ENCODE measurements at places on chromosomes 3 and 15.

GRCh38 chr3:31055757-31056156 is 161.3 kb upstream of the GADL1 start:
- no peak for DNase-seq

- no peak for DNase-seq
These were observed 18.6 kb upstream of the SYNM start for GRCh38 chr15:99086327-99086667.

GRCh38 chr3:158831861-158832260 is 30.0 kb downstream of the MFSD1 start:
- DNase-seq: no peak

DNA sequence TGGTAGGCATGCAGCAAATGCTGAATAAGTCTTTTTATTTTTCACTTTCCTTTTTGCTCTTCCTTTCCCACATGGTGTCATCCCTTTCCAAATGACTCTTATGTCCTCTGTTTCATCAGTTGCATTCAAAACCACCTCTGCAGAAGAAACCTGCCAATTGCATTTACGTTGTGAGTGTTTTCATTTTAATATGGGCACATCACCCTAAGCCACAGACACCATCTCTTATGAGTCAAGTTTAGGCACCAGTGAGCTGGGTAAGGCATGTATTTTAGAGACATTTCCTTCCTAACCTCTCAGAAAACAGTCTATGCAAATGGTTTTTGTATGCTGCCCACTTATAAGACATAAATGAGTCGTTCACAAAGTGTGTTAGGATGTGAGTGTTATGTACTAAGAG is 223.3 kb upstream of the ADAMTS9 start:
- DNase-seq: no peak

- no peak for DNase-seq
These were observed 922 bp upstream of the TAMM41 start for GRCh38 chr3:11847607-11848006.

GRCh38 chr3:49903451-49904424 is at the start of gene MST1R:
Gene MST1R, minus strand, starts transcription at chr3:49903873. Its CDS starts 264 bp downstream, at chr3:49903609.
- DNase-seq: no peak

Measured in NCI-H1694 treated with DMSO at 0.1 percent for 48 hours (cell line).